NCI-H446 (cell line): ENCODE measurements at places on chromosomes 7 and 10.

DNA sequence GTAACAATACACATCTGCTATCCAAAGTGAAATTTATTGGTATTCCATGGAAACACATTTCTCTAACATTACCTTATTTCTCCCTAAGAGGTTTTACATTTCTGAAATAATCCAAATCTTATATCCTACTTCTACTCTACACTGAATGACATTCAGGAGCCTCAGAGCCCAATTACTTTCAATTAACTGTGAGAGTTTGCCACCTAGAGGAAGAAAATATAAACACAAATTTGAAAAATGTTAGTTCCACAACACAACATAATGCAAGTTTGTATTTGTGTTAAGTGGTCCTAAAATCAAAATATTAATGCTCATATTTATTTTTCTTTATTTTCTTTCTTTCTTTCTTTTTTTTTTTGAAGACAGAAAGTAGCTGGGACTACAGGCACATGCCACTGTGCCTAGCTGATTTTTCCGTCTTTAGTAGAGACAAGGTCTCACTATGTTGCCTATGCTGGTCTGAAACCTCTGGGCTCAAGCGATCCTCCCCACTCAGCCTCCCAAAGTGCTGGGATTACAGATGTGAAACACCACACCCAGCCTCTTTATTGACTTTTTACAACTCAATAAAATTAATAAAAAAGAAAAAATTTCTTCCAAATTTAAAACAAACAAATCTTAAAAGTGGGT lies 46.0 kb downstream of the ATAD1 start:
- peak; percentile 31 for DNase-seq

- DNase-seq, result no peak
Observed at GRCh38 chr10:61139592-61139953, 195.6 kb upstream of the RHOBTB1 start.

DNA sequence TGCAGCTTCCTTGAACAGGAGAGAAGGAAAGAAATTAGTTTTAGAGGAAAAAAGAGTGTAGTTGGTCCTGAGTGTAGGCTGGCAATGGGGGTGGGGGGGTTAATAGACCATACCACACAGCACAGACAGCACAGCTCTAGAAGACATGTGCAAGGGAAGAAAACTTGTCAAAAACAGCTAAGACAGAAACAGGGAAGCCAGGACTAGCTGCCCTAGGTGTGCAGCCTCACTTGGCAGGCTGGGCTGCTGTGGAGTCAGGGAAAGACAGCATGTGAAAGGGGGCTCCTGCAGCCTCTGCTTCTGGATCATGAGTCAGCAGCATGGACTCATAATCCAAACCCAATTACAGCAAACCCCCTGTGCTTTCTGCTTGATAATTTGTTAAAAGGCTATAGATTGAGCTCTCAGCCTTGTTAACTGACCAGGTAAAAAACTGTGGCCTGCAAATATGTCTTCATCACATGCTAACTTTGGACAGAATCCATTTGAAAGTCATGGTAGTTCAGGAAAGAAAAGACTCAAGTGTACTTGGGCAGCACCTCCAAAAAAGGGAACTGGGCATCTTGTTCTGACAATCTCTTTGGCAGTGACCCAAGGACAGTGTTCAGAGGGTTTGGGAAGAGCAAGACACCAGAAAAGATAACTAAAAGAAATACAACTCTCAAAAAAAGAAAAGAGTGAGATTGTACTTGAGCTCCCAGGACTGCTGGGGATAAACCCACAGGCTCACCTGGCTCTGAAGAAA lies 142.2 kb upstream of the VWC2 start:
- peak; percentile 51 for DNase-seq

- no peak for DNase-seq
Observed at GRCh38 chr7:156003220-156004162, 191.2 kb upstream of the SHH start.

DNA sequence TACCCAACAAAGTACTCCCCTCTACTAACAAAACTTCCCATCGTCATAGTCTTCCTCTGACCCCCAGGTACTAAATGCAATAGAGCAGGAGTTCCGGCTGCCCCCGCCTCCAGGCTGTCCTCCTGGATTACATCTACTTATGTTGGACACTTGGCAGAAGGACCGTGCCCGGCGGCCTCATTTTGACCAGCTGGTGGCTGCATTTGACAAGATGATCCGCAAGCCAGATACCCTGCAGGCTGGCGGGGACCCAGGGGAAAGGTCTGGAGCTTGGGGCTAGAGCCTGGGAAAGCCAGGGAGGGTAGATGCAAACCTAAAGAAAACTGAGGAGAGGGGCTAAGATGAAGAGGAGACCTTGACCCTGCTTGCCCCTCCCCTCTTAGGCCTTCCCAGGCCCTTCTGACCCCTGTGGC lies 15.3 kb downstream of the EPHB6 start:
- no peak for DNase-seq

DNA sequence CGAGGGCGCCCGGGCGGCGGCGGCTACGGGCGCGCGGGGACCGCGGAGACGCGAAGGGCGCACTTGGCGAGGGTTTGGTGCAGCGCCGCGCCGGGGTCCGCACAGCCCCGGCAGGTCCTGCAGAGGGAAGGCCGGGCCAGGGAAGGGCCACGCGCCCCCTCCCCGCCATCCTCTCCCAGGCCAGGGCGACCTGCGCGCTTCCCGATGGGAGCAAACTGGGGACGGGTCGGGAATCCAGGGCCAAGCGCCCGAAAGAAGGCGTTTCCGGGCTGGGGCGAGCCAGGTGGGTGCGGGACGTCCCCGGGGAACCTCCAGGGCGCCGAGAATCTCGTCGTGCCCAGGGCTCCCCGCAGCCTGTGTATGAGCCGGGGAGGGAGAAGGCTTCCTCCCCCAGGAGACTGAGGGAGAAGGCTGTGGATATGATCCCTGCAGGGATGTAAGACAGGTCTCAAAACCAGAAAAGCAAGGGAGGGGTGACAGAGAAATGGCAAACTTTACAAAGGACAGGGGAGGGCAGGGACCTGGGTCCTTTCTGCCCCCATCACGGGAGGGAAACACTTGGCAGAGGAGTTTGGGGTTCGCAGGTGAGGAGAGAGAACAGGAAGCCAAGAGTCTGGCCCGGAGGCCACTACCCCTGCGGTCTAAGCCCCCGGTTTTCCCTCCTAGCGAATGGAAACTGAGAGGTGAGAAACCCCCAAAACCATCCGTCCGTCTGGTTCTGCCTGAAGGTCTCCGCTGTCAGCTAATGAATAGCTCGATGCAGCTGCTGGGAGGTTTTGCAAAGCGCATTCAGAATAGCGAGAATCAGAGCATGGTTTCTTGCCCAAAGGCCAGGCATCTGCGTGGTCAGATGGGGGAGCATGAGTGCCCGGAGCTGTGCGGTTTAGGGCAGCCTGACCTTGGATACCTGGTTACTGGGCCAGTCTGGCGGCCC lies 674 bp downstream of the AMZ1 start:
- no peak for DNase-seq

DNA sequence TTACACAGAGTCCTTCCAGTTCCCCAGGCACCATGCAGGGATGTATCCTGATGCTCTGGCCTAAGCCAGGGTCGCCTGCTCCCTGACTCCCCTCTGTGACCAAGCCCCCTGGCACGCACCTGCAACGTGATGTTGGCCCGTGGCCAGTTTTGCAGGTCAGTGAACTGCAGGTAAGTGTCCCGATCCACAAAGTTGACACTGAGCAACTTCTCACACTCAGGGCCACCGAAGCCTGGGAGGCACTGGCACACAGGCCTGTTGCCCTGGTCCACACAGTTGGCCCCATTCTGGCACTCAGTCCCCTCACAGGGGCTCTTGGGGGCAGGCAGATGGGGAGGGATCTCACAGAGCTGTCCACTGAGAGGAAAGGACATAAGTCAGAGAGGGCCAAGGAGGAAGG lies 174.3 kb downstream of the LCOR start:
- DNase-seq, result no peak

GRCh38 chr7:36439624-36440023 lies 50.0 kb downstream of the ANLN start:
- DNase-seq, result no peak

GRCh38 chr7:142968229-142968628 lies 6.1 kb upstream of the KEL start:
- no peak for DNase-seq

GRCh38 chr10:74081941-74082718 lies 68.5 kb downstream of the AP3M1 start:
- no peak for DNase-seq

DNA sequence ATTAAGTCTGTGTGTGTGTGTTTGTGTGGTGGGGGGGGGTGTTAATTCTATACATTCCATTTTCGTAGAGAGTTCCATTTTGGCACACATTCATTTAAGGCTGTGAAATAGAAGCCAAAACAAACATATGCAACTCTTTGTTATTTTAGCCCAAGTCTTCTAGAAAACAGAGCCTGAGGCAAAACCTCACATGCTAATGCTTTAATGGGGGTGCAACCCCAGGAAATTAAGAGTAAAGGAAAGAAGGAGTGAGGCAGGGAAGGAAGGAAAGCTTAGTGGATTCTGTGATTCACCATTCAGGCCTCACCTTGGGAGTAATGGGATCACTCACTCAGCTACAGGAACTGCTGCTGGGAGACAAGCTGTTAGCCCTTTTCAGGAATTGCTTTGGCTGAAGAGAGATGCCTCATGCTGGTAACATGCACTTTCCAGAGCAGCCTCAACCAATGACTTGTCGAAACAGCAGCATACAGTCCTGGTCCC lies 73.0 kb upstream of the CTTNBP2 start:
- DNase-seq, result peak; percentile 11

DNA sequence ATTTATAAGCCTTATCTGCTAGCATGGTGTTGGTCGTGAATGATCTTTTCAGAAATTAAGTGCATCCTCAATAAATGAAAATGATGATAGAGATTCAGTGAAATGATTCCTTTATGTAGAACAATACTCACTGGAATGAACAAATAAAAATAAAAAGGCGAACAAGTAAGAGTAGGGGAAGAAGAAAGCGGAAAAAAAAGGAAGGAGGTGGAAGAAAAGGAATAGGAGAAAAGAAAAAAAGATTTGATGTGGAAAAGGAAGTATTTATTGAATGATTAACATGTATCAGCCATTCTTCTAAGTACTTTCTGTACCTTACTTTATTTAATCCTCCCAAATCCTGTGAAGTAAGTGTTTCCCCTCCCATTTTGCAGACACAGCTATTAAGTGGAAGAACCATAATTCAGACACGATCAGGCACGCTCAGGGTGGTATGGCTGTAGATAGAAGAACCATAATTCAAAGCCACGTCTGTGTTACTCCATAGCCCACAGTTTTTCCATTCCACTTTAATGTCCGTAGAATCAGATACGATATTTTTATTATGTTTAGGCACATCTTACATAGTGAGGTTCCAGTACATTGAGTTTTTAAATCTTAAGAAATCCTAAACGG lies 156.2 kb upstream of the LAMB4 start:
- no peak for DNase-seq

GRCh38 chr10:47241946-47242867 lies 57.8 kb upstream of the GDF10 start:
- DNase-seq, result no peak

- peak; percentile 34 for DNase-seq
Observed at GRCh38 chr10:64211466-64211865, 690.3 kb downstream of the REEP3 start.

DNA sequence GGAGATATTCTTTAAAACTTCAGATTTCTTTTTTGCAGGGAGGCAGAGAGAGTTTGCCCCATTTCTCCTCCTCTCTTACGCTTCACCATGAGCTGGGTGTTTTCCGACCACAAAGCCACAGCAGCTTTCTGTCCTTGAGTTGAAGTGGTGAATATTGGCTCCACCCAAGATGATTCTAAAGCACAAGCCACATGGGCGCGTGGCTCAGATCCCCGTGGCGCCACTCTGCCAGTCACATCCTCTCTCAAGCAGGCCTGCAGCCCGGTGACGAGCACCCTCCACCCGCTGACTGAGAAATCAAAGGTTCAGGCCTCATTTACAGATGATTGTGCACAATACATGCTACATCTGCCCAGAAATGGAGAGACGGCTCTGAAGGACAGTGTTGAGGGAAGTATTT lies 27.6 kb upstream of the RNF32 start:
- DNase-seq, result no peak

- no peak for DNase-seq
Observed at GRCh38 chr10:125368146-125368545, 207.8 kb upstream of the CTBP2 start.

- no peak for DNase-seq
Observed at GRCh38 chr7:37927773-37928444, 7.5 kb downstream of the EPDR1 start.

GRCh38 chr7:84362360-84362759 lies 167.8 kb upstream of the SEMA3A start:
- no peak for DNase-seq

- no peak for DNase-seq
Observed at GRCh38 chr10:3926258-3926657, 141.2 kb upstream of the KLF6 start.

DNA sequence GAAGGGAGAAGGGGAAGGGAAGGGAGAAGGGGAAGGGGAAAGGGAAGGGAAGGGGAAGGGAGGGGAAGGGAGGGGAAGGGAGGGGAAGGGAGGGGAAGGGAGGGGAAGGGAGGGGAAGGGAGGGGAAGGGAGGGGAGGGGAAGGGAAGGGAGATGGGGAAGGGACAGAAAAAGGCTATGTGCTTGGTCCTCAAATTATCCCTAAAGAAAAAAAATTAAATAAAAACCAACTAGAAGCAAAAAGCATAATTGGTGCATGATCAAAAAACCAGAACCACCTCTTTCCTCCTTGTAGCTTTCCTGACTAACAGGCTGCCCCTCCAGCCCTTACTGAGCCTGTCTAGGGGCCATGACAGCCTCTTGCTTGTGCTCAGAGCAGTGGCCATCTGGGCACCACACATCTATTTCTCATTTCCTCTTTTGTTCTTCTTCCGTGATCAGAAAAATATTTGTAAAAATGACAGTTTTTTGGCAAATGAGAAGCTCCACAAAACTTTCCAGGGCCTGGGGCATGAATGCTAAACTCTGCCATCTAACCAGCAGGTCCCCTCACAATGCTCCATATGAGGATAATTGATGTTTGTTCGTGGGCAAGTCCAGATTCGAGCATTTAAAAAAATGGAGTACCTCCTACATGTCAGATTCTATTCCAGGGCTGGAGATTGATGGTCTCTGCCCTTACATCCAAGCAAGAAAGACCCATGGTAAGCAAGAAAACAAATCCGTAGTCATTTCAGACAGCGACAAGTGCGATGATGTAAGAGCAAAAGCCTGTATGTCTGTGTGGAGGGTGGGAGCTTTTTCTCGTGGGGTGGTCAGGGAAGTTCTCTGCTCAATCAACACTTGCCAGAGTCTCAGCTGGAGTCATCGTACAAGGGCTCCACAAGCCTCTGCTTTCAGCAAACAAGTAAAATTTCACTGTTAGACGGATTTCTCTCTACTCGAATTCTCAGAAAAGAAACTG lies 320.9 kb downstream of the WDR11 start:
- no peak for DNase-seq

- no peak for DNase-seq
Observed at GRCh38 chr7:450036-450435, 69.6 kb downstream of the PDGFA start.

GRCh38 chr10:124009231-124010015 lies 84.0 kb downstream of the CHST15 start:
- DNase-seq, result no peak
